ENCODE measurements at places on chromosomes 3 and 15.

GRCh38 chr15:40243126-40243810 lies 4.4 kb downstream of the PAK6 start:
- no peak for DNase-seq

- DNase-seq: no peak
Observed at GRCh38 chr15:32818758-32819447, 101.1 kb downstream of the GREM1 start.

- DNase-seq: no peak
Observed at GRCh38 chr15:28929200-28929599, 43.4 kb downstream of the APBA2 start.

DNA sequence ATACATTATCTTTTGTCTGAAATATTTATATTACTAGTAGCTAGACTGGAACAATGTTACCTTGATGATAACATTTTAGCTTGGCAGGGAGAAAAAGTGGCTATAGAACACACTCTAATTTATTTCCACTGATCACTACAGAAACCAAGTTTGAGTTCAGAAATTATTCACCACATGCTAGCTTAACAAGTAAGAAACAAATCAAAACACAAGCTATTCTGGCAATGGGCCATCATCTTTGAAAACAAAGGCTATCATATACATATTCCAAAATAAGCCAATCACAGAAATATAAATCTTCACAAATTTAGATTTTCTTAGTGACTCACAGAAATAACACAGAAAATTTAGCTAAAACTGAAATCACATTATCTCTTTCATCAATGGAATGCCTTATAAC lies 17.1 kb downstream of the AQR start:
- no peak for DNase-seq

DNA sequence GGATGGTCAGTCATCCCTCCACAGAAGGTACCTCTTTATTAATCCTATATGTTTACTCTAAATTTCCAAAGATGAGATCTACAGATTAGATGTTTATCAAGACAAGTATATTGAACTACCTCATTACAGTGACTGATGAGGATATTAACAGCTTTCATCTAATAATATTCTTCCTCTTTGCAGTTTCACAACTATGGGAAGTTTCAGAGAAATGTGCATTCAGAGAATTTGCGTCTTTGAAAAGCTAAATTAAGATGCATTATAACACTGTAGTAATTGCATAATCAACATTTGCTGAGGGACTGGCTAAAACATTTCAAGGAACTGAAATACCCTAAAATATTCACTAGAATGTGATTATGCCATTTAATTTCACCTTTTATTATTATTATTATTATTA lies 46.7 kb downstream of the MCF2L2 start:
- no peak for DNase-seq

GRCh38 chr3:112806903-112807302 lies 39.8 kb downstream of the CD200R1L start:
- no peak for DNase-seq

DNA sequence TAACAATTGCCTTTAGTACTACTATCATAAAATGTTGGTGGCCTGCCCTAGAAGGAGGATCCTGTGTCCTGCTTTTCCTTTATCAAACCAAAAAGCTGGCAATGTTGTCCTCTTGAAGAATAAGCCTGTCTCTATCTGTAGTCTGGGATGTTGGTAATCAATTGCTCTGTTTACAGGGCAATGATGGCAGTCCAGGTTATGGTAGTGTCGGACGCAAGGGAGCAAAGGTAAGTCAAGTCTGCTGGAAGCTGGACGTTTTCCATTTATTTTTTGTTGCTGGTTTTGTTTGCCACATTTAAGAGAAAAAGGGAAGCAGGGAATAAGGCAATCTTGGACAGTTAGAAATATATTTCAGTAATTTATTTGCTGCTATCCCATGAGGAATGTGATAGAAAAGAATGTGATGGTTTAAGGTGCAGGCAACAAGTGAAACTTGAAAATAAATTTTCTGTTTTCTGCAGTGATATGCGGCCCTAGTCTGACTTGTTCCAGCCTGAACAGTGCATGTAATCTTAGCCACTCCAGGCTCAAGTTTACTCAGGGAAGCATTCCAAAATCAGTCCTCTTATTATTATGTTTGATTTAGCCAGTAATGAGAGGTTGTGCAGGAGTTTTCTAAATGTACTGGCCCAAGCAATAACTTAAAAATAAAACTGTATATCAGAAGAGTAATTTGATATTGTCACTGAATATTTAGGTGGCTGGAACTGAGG lies 110.3 kb downstream of the COL6A6 start:
- DNase-seq: no peak

- no peak for DNase-seq
Observed at GRCh38 chr3:124714223-124714853, 15.9 kb upstream of the UMPS start.

- no peak for DNase-seq
Observed at GRCh38 chr3:55873523-55874254, 386.6 kb upstream of the WNT5A start.

DNA sequence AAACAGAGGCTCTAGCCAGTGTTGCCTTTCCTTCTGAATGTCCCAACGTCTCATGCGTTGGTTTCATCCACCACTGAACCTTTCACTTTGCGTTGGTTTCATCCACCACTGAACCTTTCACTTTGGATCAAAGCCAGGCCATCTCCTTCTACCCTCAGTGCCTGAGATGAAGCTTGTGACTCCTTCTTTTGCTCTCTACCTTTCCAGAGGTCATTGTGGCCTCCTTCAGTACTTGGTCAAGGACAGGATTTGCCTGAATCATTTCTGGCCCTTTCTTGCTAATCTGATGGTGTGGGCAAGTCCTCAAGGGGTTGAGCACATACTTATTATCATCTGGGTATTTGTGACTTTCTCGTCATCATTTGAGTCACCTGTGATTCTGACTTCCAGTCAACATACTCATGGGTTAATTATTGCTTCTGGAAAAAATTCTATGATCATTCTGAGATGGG lies 50.0 kb downstream of the SELENOT start:
- DNase-seq: no peak

DNA sequence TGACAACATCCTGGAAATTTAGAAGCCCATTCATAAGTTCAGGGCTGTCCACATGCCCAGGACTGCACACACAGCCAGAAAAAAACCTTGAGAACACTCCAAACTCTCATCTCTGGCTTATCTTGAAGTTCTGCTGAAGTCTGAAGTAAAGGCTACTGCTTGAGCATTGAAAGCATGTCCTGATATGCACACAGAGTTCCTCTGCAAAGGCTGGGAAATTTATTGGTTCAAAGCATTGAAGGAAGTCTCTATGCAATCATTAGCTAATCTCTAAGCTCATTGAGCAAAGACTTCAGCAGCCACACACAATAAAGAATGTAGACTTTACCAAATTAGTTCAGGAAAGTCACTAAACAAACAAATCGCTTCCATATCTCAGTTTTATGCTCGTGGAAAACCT lies 162.0 kb upstream of the STT3B start:
- no peak for DNase-seq

- DNase-seq: no peak
Observed at GRCh38 chr15:72781631-72782030, 1.9 kb downstream of the ADPGK start.

DNA sequence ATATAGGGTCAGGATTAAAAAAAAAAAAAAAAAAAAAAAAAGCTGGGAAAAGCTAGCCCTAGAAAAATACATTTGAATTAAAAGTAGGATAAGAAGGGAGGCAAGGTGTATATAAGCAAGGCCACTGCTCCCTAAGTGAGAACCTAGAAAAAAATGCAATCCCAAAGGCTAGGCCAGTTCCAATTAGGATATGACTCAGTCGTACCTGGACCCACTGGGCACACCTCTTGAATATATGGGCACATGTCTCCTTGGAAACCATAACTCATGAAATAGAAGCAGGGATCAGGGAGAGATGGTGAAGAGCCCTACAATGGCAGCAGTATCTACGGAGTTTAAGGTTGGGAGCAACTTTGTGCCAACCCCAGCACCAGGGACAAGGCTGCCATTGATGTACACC lies 314.1 kb upstream of the IL12A start:
- no peak for DNase-seq

- no peak for DNase-seq
Observed at GRCh38 chr3:188667926-188668325, 503.8 kb upstream of the TPRG1 start.

DNA sequence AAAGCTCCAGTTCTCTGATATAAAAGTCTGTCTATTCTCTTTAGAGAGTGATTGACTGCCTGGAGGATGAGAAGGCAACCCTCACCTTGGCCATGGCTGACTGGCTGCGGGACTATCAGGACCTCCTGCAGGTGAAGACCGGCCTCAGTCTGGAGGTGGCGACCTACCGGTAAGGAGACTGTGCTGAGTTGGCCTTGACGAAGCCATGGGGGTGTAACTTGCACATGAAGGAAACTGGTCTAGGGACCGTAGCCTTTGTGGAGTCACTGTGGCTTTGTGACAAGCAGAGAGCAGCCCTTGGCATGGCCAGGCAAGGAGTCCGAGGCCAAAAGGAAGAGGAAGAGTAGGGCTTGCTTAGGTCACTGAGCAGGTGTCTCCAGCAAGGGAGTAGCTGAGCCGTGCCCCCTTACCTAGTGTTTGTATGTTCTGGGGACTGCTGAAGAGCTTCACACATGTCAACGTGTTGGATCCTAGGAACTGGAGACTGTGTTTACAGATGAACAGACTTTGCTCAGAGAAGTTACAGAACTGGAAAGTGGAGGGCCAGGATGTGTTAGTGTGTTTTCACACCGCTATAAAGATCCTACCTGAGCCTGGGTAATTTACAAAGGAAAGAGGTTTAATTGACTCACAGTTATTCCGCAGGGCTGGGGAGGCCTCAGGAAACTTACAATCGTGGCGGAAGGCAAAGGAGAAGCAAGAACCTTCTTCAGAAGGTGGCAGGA lies 8.8 kb downstream of the SYNM start:
- DNase-seq: no peak

- peak; percentile 27 for DNase-seq
Observed at GRCh38 chr3:10234526-10235230, 13.6 kb upstream of the TATDN2 start.

Measured in cerebellar cortex (tissue), 1 donor.